ENCODE measurements at places on chromosomes 5 and 9. TPM values are rescaled to one million over a fixed set of nuclear protein-coding genes. Genes with fewer than 3 reads are reported as not detected.

The SLC4A9 gene
- total RNA-seq: not detected

The FOXE1 gene
- not detected for total RNA-seq

The IFNK gene
- total RNA-seq: not detected

The SUB1 gene
- total RNA-seq: 172 TPM

The RFESD gene
- total RNA-seq: 1.1 TPM

The GALNT10 gene
- total RNA-seq: 4.8 TPM

DNA sequence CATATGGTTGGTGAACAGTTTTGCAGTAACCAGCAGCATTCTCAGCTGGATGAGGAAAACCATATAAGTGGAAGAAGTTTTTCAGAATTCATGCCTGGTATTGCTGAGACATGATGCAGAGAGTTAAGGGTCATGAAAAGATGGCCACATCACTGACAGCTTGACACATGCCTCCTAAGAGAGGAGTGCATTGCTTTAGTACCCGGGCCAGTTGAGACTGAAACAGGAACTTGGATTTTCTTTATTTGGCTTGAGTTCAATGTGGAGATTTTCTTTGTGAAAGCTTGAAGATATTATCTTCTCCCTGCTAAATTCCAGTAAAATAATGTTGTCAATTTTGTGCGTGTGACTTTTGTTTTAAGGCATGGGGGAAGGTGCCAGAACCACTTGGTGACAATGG is 35.8 kb downstream of the HACD4 start:
- DNase-seq: no peak

DNA sequence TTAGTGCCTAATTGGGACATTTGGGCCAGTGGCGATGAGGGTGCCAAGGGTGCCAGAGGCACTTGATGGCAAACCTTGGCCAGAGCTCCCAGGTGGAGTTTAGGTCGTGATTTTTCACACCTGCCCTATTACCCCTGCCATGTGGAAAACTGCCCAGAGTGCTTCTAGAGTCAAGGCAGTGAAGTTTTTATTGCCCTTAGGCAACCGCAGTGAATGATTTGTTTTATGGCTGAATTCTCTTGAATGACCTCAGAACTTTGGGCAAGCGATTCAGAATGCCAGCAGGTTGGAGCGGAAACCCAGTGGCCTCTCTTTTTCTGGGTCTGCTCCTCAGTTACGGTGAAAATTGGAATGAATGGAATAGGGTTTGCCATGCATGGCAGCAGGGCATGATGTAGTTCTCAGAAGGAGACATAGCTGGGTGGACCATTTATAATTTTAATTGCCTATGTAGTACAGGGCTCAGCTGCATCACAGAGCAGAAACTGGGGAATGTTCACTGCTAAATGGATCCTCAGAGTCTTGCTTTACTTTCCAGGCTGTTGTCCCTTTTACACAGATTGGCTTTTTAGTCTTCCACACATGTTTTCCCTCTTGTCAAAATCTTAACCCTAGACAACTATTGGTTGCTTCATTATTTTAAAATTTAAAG is 820.0 kb upstream of the SEMA6A start:
- no peak for DNase-seq

DNA sequence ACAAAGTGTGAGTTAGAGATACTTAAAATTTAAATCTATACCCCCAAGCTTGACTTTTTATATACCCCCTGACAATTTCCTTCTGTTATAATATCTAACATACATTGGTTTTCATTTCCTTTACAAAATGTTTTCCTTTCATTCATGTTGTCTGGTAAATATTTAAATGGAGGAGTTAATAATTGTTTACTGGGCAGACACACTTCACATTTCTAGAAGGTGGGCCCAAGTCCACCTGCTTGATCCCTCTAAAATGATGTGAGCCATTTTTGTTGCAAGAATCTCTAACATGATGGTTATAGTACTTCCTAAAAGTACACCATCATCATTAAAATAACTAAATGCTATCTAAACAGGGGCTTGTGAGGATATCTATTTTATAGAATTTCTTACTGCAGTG is 155.9 kb downstream of the FAM174A start:
- no peak for DNase-seq

DNA sequence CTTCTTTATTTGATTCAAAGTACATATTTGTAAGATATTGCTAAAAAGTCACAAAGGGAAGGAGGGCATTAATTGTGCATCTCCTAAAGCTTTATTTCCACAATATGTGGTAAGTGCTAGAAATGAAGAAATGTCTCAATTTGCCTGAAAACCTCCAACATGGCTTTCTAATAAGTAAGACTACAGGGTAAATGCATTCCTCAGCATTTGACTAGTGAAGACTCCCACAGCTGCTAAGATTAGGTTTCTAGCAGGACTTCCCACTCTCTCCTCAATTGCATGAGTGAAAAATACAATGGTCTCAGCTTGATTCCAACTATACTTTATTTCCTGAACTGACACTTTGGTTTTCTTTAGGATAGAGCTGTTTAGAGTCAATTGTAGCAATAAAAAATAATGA is 162.1 kb downstream of the ELAVL2 start:
- no peak for DNase-seq

DNA sequence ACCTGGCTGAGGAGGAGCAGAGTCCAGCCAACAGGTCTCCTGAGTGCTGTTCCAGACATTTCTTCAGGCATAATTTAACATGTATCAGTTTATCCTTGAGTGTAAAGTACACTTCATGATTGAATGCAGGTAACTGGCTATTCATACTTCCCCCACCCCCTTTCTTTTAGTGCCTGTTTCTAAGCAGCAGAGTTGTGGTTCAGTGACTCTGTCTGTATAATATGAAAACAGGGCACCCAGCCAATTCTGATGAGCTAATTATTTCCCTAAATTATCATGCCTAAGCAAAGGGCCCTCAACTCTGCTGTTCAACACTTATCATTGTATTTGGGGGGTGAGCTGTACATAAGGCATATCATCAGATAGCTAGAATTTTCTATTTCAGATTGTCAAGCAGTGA is 51.9 kb upstream of the ZSWIM6 start:
- no peak for DNase-seq

DNA sequence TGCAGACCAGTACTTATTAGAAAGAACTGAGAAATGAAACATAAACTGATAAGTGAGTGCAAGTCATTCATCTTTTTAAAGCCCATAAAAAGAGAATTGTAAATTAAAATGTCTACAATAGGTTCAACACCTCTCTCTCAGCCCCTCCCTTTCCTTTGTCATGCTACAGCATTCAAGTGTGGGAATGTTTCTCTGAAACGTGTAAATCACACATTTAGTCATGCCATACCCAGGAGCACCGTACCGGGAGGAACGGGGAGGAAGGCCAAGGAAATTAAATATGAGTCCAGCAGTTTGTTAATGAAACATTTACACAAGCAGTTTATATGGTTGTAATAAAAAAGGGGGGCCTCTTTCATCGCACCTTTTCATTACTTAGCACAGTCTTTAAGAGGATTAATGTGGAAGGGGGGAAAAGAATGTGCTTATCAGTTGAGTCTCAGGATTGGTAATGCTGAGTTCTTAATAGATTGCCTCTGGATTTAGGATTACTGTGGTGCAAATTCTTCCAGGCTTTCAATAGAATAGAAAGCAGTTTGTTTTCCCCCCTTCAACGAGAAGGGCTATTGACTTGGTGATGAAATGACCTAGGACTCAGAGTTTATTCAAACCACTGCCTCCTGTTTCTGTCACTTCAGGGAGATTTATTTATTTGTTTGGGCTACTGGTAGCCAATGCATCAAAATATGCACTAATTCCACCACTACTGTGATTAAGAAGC is 176.0 kb upstream of the ZNF608 start:
- DNase-seq: no peak

DNA sequence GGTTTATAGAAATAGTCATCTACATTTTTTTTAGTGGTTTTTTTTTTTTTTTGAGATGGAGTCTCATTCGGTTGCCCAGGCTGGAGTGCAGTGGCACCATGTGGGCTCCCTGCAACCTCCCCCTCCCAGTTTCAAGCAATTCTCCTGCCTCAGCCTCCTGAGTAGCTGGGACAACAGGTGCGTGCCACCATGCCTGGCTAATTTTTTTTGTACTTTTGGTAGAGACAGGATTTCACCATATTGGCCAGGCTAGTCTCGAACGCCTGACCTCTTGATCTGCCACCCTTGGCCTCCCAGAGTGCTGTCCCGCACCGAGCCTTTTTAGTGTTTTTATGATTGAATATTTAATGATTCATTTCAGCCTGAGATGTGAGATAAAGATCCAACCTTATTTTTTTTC is 27.3 kb downstream of the ANKRD33B start:
- DNase-seq: no peak

GRCh38 chr5:64659289-64659688 is 31.0 kb upstream of the SHISAL2B start:
- DNase-seq: no peak

GRCh38 chr9:135034106-135034505 is 53.4 kb upstream of the OLFM1 start:
- no peak for DNase-seq

- DNase-seq: no peak
Measured at GRCh38 chr9:126695186-126695585, 81.5 kb downstream of the LMX1B start.

GRCh38 chr9:134913041-134913712 is 4.5 kb downstream of the FCN1 start:
- no peak for DNase-seq

DNA sequence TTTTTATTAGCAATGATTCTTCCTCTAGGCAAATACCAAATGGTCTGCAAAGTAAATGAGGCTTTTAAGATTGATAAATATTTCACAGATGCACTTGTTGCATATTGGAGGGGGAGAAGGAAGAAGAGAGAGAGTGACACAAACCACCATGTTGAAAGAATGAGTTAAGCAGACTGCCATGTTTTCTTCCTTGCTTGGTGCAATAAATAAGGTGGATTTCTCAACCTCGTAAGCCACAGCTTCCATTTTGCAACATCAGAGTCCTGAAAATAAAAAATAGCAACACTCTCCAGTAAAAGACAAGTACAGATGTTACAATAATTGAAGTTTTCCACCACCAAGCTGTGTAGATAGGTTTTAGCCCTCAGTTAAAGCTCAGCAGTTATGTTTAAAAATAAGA is 202.9 kb downstream of the SGCD start:
- no peak for DNase-seq

GRCh38 chr9:37035648-37036370 is 1.7 kb upstream of the PAX5 start:
- DNase-seq: peak; percentile 67

- DNase-seq: no peak
Measured at GRCh38 chr5:110561510-110561909, 165.0 kb downstream of the TMEM232 start.

- no peak for DNase-seq
Measured at GRCh38 chr5:82387001-82387818, 109.1 kb upstream of the RPS23 start.

DNA sequence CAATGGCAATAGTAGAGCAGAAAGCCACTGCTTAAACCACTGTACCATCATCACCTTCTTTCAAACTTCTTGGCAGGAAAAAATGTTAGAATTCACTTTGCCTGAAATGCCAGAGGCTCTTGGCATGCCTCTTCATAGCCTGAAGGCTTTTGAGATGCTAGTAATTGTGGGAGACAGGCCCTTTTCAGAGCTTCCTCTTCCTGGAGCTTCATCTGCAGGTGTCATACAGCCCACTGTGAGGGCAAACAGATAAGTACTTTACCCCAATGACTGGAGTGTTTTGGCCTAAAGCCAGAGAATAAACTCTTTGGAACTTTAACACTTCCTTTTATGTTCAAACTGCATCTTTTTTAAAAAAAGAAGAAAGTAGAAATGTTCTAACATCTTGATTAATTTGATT is 81.3 kb upstream of the TMEM171 start:
- no peak for DNase-seq
